Osteoblast (primary cell): ENCODE measurements at places on chromosomes 4 and X. TPM values are rescaled to one million over a fixed set of nuclear protein-coding genes. Genes with fewer than 3 reads are reported as not detected.

- peak; percentile 61 for DNase-seq
These were observed 291.8 kb downstream of the FBXW7 start for GRCh38 chr4:152243896-152244595.

- no peak for DNase-seq
These were observed 196.6 kb upstream of the ETNPPL start for GRCh38 chr4:108959491-108959890.

- no peak for DNase-seq
These were observed 83.8 kb upstream of the GPR34 start for GRCh38 chrX:41604766-41605543.

GRCh38 chrX:34578237-34578636 lies 78.8 kb downstream of the TMEM47 start:
- DNase-seq: peak; percentile 62

FHIP1A gene
- 4.4 and 4.7 TPM in 2 replicates for total RNA-seq

ZCCHC18 gene
- 0.29 and 1.1 TPM in 2 replicates for total RNA-seq
